ENCODE measurements at places on chromosomes 3 and 15.

- DNase-seq, result no peak
Measured at GRCh38 chr3:134802428-134803050, 7.5 kb downstream of the EPHB1 start.

GRCh38 chr3:35646081-35646480 is 6.8 kb downstream of the ARPP21 start:
- no peak for DNase-seq

GRCh38 chr15:80202016-80202315 is 49.2 kb downstream of the FAH start:
- no peak for DNase-seq

- DNase-seq, result no peak
Measured at GRCh38 chr3:195268576-195269309, 2.2 kb downstream of the XXYLT1 start.

DNA sequence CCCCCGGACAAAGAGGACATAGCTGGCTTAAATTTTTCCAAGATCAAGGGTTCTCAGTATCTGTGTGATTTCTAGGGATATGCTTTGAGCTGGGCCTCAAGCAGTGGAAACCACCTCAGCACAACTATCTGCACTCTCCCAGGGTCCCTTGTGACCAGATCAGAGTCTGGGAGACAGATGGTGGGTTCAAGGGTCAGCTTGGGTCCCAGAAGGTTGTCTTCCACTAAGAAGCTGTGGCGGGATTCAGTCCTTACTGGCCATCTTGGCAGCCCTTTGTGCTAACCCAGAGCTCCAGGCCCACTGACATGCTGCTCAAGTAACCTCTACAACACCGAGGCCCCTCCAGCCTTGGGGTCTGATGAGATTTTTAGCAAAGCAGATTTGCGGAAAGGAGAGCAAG is 2.7 kb downstream of the INSYN1 start:
- DNase-seq, result no peak
